ENCODE measurements at places on chromosomes 3 and 15.

- DNase-seq = no peak
Observed at GRCh38 chr3:76365275-76365674, 579.9 kb upstream of the ZNF717 start.

GRCh38 chr15:26634319-26634718 is 138.5 kb downstream of the GABRB3 start:
- no peak for DNase-seq

- DNase-seq = no peak
Observed at GRCh38 chr3:112763258-112763657, 83.4 kb downstream of the CD200R1L start.

DNA sequence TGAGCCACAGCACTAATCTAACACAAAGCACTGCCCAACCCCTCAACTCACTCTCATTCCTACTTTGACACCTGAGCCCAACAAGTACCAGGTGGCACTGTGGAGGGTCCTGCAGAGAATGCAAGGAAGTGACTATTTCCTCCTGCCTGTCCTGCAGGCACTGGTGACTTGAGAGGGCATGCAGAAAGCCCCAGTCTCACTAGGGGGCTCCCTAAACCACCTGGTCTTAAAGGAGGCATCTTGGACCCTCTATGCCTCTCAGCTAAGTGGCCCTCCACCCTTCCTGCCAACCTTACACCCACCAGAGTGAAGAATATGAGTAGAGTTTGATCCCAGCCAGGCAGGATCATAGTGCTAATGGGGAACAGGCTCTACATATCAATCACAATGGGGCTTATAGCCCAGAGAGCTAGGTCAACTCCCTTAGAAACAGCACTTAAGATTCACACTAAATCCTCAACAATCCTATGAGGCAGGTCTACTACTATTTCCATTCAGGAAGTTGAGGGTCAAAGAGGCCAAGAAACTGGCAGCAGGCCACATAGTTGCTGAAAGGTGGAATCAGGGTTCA is 15.2 kb downstream of the TRAIP start:
- DNase-seq = peak; percentile 39

DNA sequence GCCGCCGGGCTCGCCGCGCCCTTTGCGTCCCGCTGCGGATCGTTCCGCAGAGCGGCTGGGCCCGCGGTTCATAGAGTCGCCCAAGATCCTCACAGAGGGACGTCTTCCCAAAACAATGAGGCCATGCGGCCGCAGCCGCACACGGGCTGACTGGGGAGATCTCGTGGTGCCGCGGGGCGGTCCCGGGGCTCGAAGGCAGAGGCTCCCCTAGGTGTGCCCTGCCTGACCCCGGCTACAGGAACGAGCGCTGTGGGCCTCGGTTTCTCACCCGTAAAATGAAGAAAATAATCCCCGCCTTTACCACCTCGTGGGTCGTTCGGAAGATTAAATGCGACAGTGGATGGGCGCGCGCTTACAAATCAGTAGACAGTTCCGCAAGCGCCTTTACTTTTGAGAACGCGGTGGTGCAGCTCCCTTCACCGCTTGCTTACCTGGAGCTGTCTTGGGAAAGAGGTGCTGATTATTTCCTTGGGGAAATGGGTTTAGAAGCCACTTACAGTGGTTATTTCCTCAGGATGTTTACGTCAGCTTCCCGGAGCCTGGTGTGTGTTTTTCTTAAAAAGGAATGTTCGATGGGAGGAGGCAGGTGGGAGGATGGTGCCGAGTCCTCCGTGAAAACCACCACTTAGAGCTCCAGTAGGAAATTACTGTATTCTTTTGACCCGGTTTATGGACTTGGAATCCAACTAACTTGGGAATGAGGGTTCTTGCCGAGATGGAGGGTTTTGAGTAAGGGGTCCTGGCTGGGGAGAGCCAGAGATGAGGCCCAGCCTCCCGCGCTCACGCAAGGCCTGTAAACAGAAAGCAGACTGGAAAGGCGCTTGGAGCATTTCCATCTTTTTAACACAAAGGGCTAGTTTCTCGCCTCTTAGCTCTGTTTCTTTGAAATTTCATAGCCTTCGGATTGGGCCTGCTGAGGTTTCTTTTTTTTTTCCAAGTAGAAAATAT is 1.9 kb upstream of the MEX3B start:
- peak; percentile 64 for DNase-seq

GRCh38 chr3:117144853-117145252 is 435.3 kb downstream of the TUSC7 start:
- peak; percentile 73 for DNase-seq

Measured in muscle of leg (tissue), 16 donors.